ENCODE measurements at places on chromosomes 12 and 14. TPM values are rescaled to one million over a fixed set of nuclear protein-coding genes. Genes with fewer than 3 reads are reported as not detected.

- DNase-seq = no peak
Measured at GRCh38 chr14:101024686-101025085, 121.2 kb upstream of the RTL1 start.

- no peak for DNase-seq
Measured at GRCh38 chr14:54564071-54564867, 2.7 kb upstream of the SAMD4A start.

- no peak for DNase-seq
Measured at GRCh38 chr14:42877716-42878115, 1271.0 kb downstream of the LRFN5 start.

DNA sequence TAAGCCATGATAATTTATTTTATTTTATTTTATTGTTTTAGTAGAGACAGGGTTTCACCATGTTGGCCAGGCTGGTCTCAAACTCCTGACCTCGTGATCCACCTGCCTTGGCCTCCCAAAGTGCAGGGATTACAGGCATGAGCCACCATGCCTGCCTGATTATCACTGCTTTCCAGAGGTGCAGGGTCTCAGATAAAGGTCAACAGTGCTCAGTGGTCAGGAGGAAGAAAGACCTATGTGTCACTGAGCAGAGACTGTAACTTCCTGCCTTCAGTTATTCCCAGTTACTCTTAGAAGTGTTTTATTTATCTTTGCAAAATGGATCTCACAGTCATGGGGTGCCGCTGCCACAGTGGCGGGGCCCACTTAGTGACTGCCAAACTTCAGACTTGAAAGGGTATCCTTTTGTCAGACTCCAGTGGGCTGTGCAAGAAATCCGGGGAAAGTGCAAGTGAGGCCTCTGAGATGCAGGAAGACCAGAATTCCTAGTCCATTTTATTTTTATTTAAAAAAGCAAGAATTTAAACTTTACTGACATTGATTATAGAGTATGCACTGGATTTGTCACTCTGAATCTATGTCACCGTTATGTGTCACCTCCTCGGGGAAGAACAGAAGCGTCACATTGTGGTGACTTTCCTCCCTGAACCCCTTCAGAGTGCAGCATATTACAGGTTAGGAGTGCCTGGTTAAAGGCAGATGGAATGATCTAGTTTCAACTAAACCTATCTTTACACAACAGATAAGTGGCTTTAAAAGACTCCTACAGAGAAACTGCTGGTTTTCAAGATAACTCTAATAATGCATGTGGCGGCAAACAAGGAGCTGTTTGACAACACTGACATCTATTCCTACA, 59.1 kb upstream of the BICD1 start:
- no peak for DNase-seq

GRCh38 chr12:65949009-65949623, 124.8 kb downstream of the HMGA2 start:
- DNase-seq = no peak

GRCh38 chr12:117344716-117345115, 16.7 kb downstream of the NOS1 start:
- DNase-seq = no peak

- DNase-seq = peak; percentile 19
Measured at GRCh38 chr12:53217931-53218307, 10.9 kb upstream of the ITGB7 start.

DNA sequence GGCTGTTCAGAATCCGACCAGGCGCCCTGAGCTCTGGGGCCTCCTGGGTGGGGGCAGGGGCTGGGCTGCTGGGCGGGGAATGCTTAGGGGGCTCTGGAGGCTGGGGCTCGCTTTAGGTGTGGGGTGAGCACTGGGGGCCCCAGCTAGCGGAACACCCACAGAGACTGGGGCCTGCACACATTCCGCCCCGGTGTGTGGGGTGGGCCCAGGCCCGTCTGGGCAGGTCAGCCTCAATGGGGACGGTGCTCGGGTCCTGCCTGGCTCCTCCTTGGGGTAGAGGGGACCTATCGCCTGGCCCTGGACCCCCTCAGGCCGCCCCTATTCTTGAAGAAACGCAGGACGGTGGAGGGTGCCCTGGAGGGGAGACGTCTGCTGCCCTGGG, 364.8 kb downstream of the TMEM121 start:
- no peak for DNase-seq

The B3GNT4 gene
- not detected for total RNA-seq

The CD69 gene
- total RNA-seq = not detected

The SLC25A47 gene
- not detected for total RNA-seq

The ULK1 gene
- total RNA-seq = 8.1 TPM

The MDGA2 gene
- total RNA-seq = not detected
